ENCODE measurements at places on chromosomes 6 and 20.

DNA sequence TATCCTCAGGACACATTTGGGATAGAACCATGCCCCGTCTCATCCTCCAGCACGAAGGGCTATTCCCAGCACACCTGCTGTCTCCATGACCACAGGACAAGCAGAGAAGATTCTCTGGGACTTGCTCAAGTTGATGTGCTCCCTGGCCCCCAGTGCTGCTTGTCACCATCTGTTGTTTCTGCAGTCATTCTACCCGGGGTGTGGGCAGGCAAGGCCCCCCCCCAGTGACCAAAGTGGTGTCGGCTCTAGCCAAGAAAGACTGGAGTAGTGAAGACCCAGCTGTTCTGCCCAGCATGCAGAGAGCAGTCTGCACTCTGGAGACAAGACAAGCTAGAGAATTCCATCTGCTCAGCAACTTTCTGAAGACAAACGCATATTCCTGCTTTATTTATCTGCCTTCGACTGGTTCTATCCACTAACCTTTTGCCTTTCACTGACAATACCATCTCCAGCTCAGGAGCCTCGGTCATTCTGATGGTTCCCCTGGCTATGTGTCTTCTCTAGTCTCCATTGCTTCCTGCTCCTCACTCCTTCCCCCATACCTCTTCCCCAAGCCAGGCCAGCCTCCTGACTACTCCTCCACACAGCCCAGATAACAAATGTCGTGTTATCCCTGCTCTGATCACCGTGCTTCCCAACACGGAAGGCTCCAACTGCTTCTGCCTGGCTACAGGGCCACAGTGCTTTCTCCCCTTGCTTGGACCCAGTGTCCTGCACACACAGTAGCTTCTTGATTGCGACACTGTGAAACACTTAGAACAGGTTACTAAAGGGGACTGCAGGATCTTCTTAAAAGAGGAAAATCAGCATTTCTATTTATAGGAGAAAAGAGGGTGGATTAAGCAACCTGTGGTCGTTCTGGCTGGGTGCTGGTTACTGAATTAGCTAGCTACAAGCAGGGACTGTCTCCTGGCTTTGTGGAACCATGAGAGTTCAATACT lies 86.7 kb upstream of the EMILIN3 start:
- H3K27me3 ChIP-seq = no peaks in the 10 kb centered on the region
- H3K27ac ChIP-seq = peak overlapping the region; percentile 14
- H3K4me3 ChIP-seq = no peak overlapping the region
- DNase-seq = no peak
- peaks cover 38% of the 10 kb centered on the region for H3K36me3 ChIP-seq
- H3K4me1 ChIP-seq = no peaks in the 10 kb centered on the region

DNA sequence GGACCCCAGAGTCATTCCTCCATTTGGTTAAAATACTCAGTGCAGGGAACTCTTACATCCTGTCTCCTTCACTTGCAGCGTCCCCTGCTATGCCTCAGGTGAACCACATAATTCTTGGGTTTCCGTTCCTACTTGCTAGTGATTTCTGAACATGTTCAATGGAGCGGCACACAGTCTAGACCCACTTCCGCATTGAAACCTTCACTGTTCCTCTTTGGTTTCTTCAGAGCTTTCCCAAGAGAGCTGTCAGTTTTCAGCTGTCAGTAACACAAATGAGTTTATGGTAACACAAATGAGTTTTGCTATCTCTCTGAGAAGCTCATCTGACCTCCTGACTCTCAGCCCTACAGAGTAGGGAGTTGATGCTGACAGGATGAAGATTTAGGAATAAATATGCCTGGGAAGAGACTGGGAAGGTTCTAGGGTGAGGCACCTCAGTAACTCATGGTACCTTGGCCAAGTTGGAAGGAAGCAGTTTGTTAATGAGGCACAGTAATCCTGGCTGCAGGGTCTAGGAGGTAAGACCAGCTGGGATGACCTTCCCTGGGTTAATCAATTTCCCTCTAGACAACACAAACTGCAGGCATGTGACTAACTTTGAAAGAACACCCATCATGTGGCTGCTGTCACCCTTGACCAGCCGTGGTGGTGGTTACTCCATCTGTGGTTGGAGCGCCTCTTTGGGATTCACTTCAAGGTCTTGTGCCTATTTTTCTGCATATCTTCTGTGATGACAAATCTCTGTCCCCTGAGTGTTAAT lies 5.4 kb downstream of the SYS1 start:
- H3K27ac ChIP-seq = peak overlapping the region; percentile 69
- H3K4me3 ChIP-seq = peak overlapping the region; percentile 48
- DNase-seq = peak; percentile 56
- H3K27me3 ChIP-seq = no peaks in the 10 kb centered on the region
- H3K36me3 ChIP-seq = peaks cover 41% of the 10 kb centered on the region

- DNase-seq = no peak
- no peak overlapping the region for H3K27ac ChIP-seq
- no peak overlapping the region for H3K4me3 ChIP-seq
- no peaks in the 10 kb centered on the region for H3K4me1 ChIP-seq
- H3K36me3 ChIP-seq = no peaks in the 10 kb centered on the region
These were observed 116.0 kb upstream of the VGLL2 start for GRCh38 chr6:117149324-117149723.

DNA sequence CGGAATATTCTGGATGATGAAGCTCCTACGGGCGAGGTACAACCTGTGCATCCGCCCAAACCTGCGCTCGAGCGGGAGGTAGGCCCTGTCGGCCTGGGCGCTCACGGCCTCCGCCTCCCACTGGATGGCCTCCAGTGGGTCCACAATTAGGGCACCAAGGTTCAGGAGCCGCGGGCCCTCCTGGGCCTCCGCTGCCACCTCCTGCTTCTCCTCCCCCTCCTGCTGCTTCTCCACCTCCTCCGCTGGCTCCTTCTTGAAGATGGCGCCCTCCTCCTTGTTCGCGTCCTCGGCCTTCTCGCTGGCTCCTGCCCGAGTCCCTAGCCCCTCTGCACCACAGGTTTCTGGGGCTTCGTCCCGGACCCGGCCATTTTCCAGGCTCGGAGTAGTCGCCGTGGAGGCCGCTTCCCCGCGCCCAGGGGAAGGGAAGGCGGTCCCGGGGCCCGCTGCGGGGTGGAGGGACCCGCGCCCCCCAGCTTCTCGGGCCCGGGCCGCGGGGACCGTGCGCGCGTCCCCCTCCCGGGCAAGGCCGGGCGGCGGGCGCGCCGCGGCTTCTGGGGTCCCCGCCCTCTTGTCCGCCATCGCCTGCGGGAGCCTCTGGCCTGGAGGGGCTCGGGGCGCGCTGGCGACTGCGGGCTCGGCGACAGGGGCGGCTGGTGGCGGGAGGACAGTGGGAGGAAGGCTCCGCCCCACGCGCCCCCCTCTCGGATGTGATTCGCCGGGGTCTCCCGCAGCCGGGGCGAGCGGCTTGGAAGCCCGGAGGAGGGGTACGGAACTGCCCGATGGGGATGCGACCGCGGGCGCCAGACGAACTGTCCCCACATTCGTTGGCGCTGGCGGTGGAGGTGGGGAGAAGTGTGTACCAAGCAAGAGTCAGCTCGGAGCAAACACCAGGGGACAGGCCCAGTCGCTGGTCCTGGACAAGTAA lies 17.6 kb downstream of the PLAGL2 start:
- peaks cover 23% of the 10 kb centered on the region for H3K4me1 ChIP-seq
- peak overlapping the region; percentile 78 for H3K27ac ChIP-seq
- no peaks in the 10 kb centered on the region for H3K27me3 ChIP-seq
- peak overlapping the region; percentile 73 for H3K4me3 ChIP-seq
- peak; percentile 38 for DNase-seq
- peaks cover 11% of the 10 kb centered on the region for H3K36me3 ChIP-seq

DNA sequence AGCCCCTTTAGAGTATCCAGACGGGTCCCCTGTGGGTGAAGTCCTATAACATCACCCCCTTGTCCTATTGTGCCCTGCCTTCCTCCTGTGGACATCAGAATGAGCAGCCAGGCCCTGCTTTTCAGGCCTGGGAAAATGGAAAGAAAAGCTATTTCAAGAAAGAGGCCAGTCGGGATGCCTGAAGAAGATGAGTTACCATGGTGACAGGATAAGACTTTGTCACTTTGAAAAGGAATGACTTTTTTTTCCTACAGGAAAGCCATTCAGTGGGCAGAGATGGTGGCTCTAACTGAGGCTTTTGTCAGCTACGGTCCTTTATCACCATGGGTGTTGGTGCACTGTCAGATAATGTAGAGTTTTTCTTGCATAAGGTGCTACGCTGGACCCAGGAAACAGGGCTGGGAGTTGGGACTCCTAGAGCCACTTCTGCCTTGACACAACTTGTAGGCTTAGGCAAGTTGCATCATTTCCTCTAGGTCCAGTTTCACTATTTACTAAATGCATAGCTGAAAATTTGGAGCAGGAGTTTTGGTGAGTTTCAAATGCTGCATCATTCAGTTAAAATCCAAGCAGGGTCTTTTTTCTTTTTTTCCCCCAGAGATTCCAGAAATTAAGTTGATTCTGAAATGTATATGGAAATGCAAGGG lies 293.6 kb upstream of the PRND start:
- peak overlapping the region; percentile 54 for H3K27ac ChIP-seq
- peaks cover 7% of the 10 kb centered on the region for H3K27me3 ChIP-seq
- H3K36me3 ChIP-seq = peaks cover 2% of the 10 kb centered on the region
- no peak overlapping the region for H3K4me3 ChIP-seq
- DNase-seq = no peak

All from activated CD8-positive, alpha-beta T cell treated with anti-CD3 and anti-CD28 coated beads, Interleukin-2, amount 10 ng/mL, durations not matched to agents 7 days and 5 days (primary cell).